ENCODE measurements at places on chromosomes 5 and 9. TPM values are rescaled to one million over a fixed set of nuclear protein-coding genes. Genes with fewer than 3 reads are reported as not detected.

The SEMA5A gene
- total RNA-seq: 48.6 TPM

The APBA1 gene
- 6.2 TPM for total RNA-seq

The LRRC19 gene
- total RNA-seq: not detected

The NMRK1 gene
- total RNA-seq: 9.5 TPM

The TOR1B gene
- total RNA-seq: 13.0 TPM

The MARCHF11 gene
- total RNA-seq: 3.6 TPM

The CDO1 gene
- 5.7 TPM for total RNA-seq

The TUT7 gene
- total RNA-seq: 12.1 TPM

The GCNT1 gene
- 9.8 TPM for total RNA-seq

The CFAP77 gene
- 2.5 TPM for total RNA-seq

The HSD17B3 gene
- 0.86 TPM for total RNA-seq

The SGCD gene
- total RNA-seq: 150 TPM

The SMU1 gene
- 12.8 TPM for total RNA-seq
